ENCODE measurements at places on chromosomes 16 and 17. TPM values are rescaled to one million over a fixed set of nuclear protein-coding genes. Genes with fewer than 3 reads are reported as not detected.

Gene CMTM2
- not detected for polyA plus RNA-seq

Gene PMP22
- polyA plus RNA-seq = 220 TPM

Gene NTN3
- polyA plus RNA-seq = not detected

Gene C1QTNF1
- 189 TPM for polyA plus RNA-seq

Gene SLC16A11
- polyA plus RNA-seq = 1.4 TPM

Gene KRTAP9-2
- polyA plus RNA-seq = not detected

Gene KRTAP4-1
- polyA plus RNA-seq = not detected

DNA sequence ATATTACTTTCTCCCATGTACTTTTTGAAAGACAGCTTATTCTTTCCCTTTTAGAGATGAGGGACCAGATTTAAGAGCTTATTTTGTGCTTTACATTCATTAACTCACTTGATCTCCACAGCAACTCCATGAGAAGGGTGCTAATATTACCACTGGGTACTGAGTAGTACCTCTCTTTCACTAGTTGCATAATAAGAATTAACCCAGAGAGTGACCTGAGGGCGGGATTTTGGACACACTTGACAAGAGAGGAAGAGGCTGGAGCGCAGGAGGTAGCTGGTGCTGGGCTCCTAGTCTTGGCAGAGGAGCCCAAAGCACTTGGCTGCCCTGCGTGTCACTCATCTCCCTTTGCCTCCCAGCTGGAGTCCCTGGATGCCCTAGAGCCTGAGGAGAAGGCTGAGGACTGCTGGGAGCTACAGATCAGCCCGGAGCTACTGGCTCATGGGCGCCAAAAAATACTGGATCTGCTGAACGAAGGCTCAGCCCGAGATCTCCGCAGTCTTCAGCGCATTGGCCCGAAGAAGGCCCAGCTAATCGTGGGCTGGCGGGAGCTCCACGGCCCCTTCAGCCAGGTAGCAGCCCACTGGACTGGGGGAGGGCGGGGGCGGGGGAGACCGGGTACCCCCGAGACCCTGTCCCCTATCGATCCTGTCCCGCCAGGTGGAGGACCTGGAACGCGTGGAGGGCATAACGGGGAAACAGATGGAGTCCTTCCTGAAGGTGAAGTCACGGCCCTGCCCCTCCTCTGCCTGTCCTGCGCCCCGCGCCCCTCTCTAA is 1.7 kb upstream of the MAZ start:
- peak; percentile 67 for DNase-seq

GRCh38 chr17:76734080-76734840 is 2.9 kb downstream of the SRSF2 start:
- no peak for DNase-seq

GRCh38 chr16:57648125-57648524 is 19.7 kb downstream of the ADGRG1 start:
- no peak for DNase-seq

DNA sequence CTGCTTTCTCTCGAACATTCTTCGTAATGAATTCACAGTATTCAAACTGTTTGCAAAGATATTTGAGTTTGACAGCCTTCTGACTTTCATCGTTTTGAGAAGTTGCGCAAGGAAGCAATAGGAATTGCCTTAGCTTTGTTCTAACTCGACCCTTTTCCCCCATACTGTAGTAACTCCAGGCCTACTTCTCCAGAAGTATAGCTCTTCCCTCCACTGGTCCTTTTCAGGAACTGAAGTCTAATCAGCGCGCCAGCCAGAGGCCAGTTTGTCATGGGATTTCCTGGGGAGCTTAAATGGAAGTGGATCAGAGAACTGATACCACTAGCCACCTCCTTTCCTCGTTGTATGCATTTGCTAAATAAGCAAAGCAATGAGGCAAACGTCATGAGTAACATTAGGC is 27.9 kb downstream of the CDR2 start:
- no peak for DNase-seq

- peak; percentile 74 for DNase-seq
Measured at GRCh38 chr16:70715055-70715858, 29.4 kb upstream of the MTSS2 start.

DNA sequence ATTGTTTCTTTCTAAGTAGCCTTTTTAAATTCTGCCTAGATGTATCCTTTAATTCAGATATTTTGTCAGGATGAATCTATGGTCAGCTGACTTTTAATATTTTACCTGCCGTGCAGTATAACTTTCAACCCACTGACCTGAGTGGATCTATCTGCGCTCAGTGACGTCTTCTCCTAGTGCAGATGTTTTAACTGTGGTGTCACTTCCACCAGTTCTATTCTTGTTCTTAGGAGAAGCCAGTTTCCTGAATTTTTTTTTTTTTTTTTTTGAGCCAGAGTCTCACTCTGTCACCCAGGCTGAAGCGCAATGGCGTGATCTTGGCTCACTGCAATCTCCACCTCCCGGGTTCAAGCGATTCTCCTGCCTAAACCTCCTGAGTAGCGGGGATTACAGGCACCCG is 5.0 kb upstream of the TM4SF5 start:
- DNase-seq = no peak

DNA sequence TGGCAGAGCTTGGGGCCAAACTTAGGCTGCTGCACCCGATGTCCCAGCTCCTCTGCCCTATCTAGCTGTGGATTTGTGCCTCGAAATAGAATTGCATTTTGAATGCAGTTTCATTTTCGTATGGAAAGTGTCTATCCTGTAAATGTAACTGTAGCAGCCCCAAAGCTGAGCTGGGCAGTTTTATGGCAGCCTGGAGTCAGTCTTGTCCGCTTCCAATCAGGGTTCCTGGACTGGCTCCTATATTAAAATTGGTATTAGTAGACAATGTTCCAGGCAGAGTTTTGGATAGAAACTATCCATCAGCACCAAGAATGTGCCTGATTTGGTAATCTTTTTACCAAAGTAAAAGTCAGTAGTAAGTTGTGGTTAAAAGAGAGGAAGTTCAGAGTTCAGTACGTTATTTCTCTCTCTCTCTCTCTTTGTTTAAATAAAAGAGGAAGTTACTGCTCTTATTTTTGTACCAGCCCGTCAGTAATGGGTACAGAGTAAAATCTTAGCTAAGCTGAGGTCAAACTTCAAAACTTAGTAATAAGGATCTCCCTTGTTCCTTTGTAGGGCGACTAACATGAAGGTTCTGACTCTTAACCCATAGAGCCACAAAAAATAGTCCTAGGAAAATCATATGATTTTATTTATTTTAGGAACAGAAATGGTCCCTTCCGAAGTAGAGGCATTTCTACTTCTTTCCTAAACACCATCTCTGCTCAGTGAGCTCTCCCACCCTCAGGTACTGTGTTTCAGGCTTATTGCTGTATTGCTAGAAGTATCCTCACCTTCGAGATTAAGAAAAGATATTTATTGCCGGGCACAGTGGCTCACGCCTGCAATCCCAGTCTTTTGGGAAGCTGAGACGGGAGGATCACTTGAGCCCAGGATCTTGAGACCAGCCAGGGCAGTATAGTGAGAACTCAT is 28.0 kb downstream of the PRKCB start:
- DNase-seq = no peak

DNA sequence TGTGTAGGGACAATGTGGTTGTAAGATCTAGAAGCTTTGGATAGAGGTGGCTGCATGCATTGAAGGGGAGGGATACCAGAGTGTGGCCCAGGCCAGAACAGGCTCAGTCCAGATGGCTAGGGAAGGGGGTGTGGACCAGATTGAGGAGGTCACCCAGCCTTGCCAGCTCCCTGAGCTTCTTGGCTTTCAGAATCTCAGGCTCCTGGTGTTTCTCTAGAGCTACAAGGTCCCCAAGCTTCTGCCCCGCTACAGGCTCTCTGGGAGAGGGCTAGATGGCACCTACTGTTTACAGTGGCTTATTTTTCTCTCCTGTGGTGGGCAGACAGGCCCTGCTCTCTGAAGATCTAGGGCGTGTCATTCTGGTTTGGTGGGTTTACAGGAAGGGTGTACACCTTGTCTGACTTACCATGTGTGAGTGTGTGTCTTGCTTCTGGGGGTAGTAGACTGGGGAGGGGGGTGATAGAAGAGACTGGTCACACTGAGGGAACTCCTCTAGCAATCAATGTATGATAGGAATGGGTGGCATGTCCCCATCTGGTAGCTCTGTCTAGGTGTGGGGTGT is 1.1 kb downstream of the RARA start:
- no peak for DNase-seq

- DNase-seq = peak; percentile 73
Measured at GRCh38 chr17:1058423-1059130, 61.6 kb downstream of the TIMM22 start.

DNA sequence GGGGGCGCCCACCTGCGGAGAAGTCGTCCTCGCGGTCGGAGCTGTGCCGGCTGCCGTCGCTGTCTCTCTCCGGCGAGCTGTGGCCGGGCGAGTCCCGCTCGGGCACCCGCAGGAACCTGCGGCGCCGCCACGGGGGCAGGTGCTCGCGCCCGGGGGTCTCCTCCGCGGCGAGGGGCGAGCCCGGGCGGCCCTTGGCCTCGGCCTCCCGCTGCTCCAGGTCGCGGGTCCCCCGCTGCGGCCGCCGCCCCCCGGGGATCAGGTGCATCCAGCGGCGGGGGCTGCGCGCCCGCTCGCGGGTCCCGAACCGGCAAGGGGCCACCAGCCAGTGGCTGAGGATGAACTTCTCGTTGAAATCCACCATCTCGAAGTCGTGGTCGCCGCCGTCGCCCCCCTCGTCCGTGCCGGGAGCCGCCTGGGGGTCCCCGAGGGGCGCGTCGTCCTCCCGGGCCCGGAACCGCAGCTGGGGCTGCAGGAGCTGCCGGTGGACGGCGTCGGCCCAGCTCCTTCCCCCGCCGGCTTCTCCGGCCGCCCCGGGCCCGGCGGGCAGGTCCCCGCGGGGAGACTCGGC is 41.4 kb upstream of the BHLHA9 start:
- no peak for DNase-seq

DNA sequence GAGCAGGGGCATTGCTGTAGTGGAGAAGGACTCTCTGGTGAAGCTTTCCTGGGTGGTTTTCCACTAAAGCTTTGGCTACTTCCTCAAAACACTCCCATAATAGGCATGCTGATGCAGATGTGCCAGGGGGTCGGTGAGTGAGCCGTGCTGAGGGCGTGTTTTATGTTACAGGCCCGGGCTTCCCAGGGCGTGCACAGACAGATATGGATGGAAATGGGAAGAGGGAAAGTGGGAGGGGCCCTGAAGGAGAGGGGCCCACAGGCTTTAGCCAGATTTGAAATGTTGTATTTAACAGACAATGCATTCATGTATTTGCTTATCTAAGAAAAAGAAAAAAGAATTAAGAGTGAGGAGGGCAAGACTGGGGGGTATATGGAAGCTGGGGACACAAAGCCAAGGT is 56.3 kb downstream of the IL21R start:
- no peak for DNase-seq

GRCh38 chr17:69404399-69404798 is 10.1 kb upstream of the MAP2K6 start:
- no peak for DNase-seq

- DNase-seq = peak; percentile 26
Measured at GRCh38 chr16:88569614-88569984, 604 bp upstream of the ZC3H18 start.

Measured in heart left ventricle (tissue), 16 donors.